Activated T-cell treated with anti-CD3 and anti-CD28 coated beads for 48 hours (primary cell): ENCODE measurements at places on chromosomes 12 and 14.

DNA sequence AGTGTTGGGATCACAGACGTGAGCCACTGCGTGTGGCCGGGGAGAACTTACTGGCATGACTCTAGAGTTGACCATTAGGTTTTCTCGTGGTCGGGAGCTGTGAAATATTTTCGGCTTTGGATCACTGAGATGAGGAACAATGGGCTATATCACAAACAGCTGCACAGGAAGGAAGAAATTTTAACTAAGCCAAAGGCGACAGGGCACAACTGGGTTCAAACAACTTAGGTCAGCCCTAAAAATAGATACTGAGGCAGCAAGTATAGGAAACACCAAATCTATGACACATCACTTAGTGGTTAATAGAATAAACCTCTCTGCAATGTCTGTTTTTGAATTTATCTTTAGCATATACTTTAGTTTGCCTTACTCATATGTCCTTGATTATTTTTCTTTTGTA, 162.9 kb downstream of the LRIG3 start:
- DNase-seq = no peak

GRCh38 chr14:59018460-59018859, 170.0 kb upstream of the DAAM1 start:
- DNase-seq = no peak

- DNase-seq = no peak
Measured at GRCh38 chr14:59360923-59361794, 104.0 kb downstream of the GPR135 start.

GRCh38 chr14:88196925-88197324, 126.1 kb downstream of the KCNK10 start:
- DNase-seq = no peak

DNA sequence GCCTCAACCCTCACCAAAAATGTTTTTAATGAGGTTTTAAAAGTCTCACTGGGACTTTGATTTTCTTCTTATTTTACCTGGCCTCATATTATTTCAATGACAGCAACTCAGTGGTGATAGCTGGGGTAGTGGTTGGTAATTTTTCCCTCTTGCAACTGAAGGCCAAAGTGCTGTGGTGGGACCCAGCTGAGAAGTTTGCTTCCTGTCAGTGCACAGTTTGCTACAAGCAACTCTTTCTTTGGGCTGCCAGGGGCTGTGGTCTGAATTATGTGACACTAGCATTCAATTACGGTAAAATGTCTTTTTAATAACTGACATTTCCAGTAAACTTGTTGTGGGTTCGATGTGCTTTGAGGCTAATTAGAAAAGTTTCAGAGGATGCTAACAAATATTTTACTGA, 65.3 kb downstream of the IFNG start:
- DNase-seq = no peak

GRCh38 chr12:14573118-14573517, 5.4 kb upstream of the PLBD1 start:
- no peak for DNase-seq

DNA sequence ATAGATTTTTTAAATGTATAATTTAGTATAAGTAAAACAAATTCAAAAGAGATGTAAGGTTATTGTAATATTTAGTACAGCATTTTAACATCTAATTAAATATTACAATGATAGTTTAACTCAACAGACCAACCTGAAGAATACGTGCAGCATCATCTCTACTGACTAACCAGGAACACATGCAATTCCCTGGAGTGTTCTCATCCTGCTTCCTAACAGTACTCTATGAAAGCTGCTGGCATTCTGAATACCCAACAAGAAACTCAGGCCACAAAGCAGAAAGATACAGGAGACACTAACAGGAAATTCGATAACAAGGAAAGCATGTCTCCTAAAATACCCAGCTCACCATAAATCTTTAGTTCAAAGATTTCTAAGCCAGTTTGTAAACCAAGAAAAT, 58.3 kb downstream of the CEP83 start:
- no peak for DNase-seq

DNA sequence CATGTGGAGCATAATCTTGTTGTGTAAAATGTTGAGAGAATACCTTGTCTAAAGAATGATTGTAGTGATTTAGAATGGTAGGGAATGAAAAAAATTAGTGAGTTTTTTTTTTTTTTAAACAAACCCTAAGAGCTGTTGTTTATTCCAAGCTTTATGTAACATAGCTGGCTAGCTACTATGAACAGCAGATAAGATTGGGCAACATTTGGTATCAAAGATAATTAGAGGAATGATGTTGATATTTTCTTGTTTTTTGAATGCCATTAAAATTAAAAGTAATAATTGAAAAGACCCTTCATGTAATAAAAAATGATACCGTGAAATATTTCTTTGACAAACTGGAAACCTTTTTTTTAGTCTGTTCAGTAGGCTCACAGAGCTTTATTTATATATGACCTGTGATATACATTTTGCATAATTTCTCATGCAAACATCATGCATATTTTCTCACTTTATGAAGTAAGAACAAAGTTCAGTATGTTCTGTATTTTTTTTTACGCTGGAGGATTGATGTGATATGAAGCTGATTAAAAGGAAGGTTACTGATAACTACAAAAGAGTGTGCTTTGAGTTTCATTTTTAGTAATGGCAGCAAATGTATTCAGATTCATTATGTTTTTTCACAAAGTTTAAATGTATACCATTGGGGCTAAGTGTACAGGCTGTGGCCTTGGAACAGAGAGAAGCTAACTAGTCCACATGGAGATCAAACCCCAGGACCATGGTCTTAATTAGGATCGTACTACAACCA, 8.1 kb downstream of the CPSF6 start:
- no peak for DNase-seq

GRCh38 chr12:116426391-116427136, 132.6 kb upstream of the MAP1LC3B2 start:
- no peak for DNase-seq

GRCh38 chr14:89906000-89906399, 48.5 kb downstream of the EFCAB11 start:
- DNase-seq = no peak

GRCh38 chr12:111664961-111665865, 20.5 kb downstream of the BRAP start:
- no peak for DNase-seq

GRCh38 chr14:52913271-52913670, 37.6 kb downstream of the FERMT2 start:
- DNase-seq = no peak

DNA sequence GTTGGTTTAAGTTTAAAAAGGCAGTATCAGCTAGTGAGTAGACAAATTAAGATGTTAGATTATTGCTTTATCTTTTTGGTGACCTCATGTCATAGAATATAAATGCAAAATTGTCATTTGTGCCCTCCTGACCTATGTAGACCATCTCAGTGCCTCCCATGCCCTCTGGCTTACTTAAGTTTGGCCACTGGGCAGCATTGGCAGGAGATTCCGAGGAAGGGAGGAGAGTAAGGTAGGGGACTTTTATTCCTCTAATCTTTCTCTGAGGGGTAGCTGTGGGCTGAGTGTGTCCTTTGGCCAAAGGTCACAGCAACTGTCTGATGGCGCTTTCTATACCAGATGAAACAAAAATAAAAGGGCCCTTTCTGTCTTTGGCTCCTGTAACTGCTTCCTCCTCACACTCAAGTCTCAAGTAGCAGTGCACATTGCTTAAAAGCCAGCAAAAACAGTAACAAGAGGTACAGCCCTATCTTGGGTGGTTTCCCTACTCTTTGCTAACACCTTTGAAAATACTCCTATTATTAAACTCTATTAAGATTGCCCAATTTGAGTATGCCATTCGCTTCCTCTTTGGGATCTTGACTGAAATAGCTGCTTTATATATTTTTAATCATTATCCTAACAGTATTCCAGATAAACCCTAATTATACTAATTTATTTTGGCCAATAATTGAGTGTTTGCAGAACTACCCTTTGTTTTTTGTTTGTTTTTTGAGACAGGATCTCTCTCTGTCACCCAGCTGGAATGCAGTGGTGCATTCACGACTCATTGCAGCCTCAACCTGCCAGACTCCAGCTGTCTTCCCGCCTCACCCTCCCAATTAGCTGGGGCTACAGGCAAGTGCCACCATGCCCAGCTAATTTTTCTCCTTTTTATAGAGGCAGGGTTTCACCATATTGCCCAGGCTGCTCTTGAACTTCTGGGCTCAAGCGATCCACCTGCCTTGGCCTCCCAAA, 56.5 kb upstream of the KCNH3 start:
- DNase-seq = no peak
